ENCODE measurements at places on chromosomes 12 and 14. TPM values are rescaled to one million over a fixed set of nuclear protein-coding genes. Genes with fewer than 3 reads are reported as not detected.

Gene REC8
- 8.1 TPM for total RNA-seq

Gene KRT85
- not detected for total RNA-seq

Gene FAM181A
- not detected for total RNA-seq

Gene CIDEB
- total RNA-seq, result not detected

Gene CCDC38
- total RNA-seq, result not detected

Gene LRRC43
- 1.0 TPM for total RNA-seq

Gene TAPBPL
- 17.0 TPM for total RNA-seq

Gene CLEC12A
- total RNA-seq, result not detected

Gene SYNDIG1L
- 0.26 TPM for total RNA-seq

Gene PTPRQ
- 0.35 TPM for total RNA-seq

Gene IKZF4
- total RNA-seq, result 8.2 TPM

Gene COPS7A
- total RNA-seq, result 61.4 TPM

Gene FNTB
- 23.2 TPM for total RNA-seq

Gene KLHL33
- total RNA-seq, result 0.05 TPM

Gene PTPRR
- total RNA-seq, result not detected

Gene DBX2
- not detected for total RNA-seq

Gene RBP5
- not detected for total RNA-seq

Gene FZD10
- not detected for total RNA-seq

Gene OTOGL
- 0.21 TPM for total RNA-seq

Gene IRAK4
- total RNA-seq, result 9.6 TPM

Gene AQP2
- not detected for total RNA-seq
